Anterior cingulate cortex (tissue), 58 donors: ENCODE measurements at places on chromosomes 11 and 22.

GRCh38 chr11:68027667-68028066 is 2.8 kb upstream of the NDUFS8 start:
- no peak for DNase-seq

GRCh38 chr11:7520981-7521487 is 7.2 kb downstream of the PPFIBP2 start:
- no peak for DNase-seq

DNA sequence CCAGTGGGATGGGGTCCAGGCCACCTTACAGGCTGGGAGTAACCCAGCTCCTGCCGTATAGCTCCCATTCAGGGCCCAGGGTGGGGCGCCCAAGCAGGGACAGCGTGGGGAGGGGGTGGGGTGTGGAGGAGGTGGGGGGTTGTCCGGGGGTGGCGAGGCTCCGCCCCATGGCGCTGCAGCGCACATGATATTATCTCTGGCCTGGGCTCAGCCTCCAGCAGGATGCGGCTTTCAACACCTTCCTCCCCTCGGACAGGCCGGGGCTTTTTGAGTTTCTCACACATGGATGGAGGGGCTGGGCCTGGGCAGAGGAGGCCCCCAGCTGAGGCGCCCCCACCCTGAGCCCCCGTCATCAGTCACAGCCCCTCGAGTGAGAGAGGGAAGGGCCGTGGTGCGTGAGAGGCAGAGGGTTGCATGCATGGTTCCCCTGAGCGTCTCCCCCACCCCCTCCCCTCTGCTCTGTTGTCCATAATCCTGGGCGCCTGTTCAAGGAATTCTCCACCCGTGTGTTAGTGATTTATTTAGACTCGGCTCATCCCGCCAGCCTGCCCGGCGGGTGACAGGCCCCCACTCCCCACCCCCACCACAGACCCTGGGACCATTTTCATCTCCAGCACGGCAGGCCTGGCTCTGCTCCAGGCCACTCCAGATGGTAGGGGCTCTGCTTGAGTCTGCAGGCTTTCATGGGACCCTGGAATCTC is 44.9 kb downstream of the WNT11 start:
- no peak for DNase-seq

- no peak for DNase-seq
Observed at GRCh38 chr11:78156127-78156844, 16.9 kb upstream of the ALG8 start.

DNA sequence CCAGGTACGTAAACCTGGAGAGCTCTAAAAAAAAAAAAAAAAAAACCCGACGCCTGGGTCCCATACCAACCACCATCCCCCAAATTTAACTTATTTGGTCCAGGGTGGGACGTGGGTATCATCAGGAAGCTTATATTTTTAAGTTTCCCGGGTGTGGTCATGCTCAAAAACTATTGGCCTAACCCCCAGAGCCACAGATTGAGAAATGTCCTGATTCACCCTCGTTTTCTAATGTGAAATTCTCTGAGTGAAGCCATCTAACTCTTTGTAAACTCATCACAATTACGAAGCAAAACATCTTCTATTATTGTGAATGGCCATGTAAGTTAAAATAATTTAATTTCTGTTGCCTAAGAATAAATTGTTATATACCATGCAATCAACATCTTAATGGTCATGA is 29.6 kb downstream of the PAK1 start:
- no peak for DNase-seq

DNA sequence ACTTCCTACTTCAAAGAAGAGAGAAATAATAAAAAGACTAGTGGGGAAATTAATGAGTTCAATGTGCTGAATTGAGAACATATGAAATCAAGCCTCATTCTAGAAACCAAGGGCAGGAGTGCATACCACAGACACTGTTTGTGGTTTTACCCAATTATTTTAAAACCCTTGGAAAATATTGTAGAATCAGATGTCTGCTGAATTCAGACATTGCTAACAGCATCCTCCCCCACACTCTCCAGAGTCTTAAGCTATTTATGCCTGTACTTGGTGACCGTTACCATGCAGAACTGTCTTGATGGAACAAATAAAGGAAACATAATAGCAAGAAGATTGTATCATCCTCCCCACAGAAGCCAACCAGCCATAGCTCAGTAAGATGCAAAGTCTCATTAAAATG is 850.1 kb downstream of the NTM start:
- DNase-seq: no peak

DNA sequence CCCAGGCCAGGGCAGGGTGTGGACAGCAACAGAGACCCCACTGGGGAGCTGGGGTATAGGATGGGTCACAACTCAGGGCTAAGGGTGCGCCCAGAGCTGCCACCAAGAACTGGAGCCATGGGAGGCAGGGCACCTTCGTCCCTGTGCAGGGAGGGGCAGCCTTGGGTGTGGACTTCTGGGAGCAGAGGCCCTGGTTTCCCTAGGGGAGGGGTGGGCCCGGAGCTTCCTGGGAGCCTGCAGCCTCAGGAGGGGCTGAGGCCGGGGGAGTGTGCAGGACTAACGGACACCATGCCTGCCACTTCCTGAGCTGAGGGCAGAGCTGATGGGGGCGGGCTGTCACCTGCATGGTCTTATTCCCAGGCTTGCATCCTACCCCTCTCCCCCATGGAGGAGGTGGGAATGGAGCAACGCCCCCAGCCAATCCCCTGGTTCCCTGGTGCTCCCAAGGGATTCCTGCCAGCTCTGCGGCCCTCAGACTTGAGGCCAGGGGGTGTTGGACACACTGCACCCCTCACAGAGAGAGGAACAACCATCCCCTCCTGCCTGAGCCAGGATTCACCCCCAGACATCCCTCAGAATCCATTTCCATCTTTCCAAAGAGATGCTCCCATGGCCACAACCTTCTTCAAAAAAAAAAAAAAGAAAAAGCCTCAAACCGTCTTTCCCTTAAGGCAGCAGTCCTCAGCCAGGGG is 225.7 kb downstream of the CTTN start:
- DNase-seq: no peak

GRCh38 chr22:47965896-47966295 is 1203.4 kb downstream of the TBC1D22A start:
- DNase-seq: no peak

- no peak for DNase-seq
Observed at GRCh38 chr11:68118706-68119448, 2.3 kb downstream of the CHKA start.

GRCh38 chr11:125588505-125588904 is 4.1 kb upstream of the STT3A start:
- DNase-seq: no peak

DNA sequence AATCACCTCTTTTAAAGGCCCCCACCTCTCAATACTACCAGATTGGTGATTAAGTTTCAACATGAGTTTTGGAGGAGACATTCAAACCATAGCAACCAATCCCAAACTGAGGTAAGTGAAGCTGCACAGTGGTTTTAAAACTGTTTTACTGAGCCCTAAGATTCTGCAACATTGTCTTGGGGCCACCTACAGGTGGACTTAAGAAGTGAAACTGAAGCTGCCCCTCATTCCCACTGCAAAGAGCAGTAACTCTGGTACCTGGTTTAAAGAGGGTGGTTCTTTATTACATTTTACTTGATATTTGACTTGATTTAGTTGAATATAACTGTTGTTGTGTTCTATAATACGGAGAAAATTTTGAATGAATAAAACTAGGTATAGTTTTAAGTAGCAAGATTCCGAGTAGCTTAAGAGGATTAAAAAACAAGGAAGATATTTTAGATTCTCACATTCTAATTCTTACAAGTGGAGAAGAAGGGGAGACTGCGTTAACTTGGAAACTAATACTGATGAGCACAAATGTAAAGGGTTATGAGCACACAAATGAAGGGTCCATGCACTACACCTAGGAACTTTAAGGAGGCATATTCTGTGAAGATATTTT is 26.7 kb downstream of the SYT9 start:
- DNase-seq: no peak

DNA sequence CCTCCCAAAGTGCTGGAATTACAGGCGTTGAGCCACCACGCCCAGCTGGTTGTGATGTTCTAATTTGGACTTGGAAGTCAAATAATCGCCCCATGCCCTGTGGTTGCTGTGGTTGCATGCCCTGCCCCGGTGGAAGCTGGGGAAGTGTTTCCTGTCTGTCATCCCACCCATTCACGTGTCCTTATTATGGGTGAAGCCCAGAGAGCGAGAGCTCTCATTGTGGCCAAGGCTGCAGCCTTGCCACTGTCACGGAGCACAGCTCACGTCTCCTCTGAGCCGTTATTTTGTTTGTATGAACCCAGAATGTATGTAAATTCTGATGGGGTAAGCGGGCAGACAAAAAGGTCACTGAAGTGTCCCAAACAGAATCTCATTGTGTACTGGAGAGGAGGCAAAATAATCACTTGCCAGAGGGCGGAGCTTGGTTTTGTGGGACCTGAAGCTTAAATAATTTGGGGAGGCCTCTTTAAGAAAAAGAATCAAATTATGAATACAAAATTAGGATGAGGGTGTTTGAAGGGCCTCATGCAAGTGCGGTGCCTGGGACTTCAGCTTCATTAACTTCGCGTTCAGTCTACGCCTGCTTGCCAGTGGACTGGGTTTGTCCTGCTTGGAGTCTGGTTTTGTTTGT is 25.8 kb upstream of the TREH start:
- DNase-seq: peak; percentile 48

DNA sequence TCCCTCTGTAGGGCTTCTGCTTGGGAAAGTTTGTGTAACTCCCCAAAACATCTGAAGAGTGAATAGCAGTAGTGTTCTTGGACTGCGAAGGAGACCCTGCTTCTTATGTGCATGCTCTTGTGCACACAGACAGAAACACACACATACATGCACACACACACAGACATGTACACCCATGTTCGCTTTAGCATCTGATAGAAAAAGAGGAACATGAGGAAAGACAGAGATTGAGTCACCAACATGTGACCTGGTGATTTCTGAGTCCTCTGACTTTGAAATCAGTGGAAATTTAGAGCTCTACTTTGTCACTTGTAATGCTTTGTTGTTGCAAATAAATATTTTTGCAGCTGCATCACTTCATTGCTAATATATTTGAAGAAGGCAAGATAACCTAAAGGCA is 23.8 kb downstream of the CD44 start:
- no peak for DNase-seq

- no peak for DNase-seq
Observed at GRCh38 chr22:28714043-28714628, 27.5 kb downstream of the CHEK2 start.

DNA sequence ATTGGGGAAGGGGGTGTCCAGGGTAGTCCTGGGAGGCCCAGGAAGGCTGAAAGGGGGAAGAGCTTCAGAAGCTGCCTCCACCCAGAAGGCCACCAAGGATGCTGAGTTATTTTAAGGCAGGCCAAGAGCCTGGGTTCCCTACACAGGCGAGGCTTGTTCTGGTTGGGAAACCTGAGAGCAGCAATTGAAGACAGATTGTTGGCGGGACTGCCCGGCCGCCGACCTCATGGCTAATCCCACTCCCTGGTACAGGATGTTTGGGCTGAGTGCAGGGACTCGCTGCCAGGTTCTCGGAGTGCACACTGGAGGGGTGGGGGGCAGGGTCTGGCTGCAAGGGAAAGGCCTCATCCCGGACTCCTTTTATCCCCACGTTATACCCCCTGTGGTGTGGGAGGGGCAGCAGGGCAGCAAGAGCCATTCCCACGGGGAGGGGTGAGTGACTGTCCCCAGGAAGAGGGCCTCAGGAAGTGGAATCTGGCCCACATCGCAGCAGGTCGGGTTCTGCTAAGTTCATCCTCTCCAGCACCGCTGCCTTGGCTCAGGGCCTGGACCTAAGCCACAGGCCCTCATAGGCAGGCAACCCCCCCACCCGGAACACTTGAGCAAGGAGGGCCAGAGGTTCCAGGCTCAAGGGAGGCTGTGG is 43.6 kb upstream of the PRR5 start:
- DNase-seq: peak; percentile 63

GRCh38 chr22:30077279-30077880 is 2.9 kb upstream of the HORMAD2 start:
- DNase-seq: no peak

DNA sequence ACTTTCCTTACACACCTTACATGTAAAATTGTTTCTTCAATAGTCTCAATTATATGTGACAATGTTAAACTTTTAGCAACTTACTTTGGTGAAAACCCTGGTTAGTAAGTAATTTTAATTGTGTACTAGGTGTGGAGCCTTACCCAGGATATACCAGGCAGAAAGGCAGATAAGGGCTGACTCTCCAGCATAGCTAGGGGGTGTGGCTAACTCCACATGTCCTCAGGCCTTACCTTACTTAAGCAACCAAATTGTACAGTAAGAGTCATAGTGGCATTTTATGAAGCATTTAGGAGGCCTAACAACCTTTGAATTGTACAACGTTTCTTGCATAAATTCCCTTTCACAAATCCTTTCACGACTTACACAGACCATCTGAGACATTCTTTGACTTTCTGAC is 118.2 kb upstream of the OR9Q1 start:
- DNase-seq: no peak

- no peak for DNase-seq
Observed at GRCh38 chr22:41722496-41722895, 23.2 kb downstream of the MEI1 start.

GRCh38 chr11:115927823-115928329 is 423.7 kb upstream of the CADM1 start:
- no peak for DNase-seq

GRCh38 chr11:109735128-109735527 is 313.1 kb downstream of the C11orf87 start:
- DNase-seq: no peak

DNA sequence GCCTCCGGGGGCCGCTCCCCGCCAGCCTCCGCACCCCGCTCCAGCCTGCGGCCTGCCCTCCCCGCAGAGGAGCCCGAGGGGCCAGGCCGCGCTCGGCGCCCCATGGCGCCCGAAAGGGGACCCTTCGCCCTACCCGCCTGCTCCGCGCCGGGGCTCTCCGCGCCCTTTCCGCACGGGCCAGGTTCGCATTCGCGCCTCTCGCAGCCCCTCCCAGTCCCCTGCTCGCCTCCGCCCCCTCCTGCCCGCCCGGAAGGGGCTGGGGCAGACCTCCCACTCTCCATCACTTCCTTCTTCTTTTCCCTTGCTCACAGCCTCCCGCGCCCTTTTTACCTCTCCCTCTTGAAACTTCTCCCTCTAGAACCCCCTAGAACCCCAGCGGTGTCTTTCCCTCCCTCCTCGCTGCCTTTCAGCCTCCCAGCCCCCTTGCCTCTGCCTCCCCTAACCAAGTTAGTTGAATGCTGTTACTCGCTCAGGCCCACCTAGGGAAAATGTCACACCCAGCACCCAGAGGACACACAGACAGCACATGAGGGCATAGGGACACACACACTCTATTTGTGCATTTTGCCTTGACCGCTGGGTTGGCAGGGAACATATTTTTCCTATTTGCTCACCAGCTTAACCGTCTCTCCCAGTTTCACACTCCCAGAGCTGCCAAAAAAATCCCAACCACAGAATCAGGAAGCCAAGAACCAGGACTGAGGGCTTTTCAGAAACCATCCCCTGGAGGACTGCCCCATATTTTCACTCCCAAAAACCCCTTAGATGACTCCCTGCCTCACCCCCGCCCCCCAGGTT is at the start of gene SLC43A3:
Gene SLC43A3 (minus strand): TSS at position 193 of the 798 bp plus-strand sequence. CDS start 949 bp downstream, outside the sequence.
- DNase-seq: no peak

- no peak for DNase-seq
Observed at GRCh38 chr11:109302591-109303334, 119.2 kb upstream of the C11orf87 start.
